ENCODE measurements at places on chromosomes 1 and 21.

- DNase-seq = no peak
These were observed at the start of gene C8B for GRCh38 chr1:56965916-56966697. TSS of gene C8B (minus strand) at chr1:56966015. CDS start at chr1:56965948, 67 bp downstream.

- DNase-seq = no peak
These were observed 326.1 kb downstream of the NCAM2 start for GRCh38 chr21:21324297-21324696.

DNA sequence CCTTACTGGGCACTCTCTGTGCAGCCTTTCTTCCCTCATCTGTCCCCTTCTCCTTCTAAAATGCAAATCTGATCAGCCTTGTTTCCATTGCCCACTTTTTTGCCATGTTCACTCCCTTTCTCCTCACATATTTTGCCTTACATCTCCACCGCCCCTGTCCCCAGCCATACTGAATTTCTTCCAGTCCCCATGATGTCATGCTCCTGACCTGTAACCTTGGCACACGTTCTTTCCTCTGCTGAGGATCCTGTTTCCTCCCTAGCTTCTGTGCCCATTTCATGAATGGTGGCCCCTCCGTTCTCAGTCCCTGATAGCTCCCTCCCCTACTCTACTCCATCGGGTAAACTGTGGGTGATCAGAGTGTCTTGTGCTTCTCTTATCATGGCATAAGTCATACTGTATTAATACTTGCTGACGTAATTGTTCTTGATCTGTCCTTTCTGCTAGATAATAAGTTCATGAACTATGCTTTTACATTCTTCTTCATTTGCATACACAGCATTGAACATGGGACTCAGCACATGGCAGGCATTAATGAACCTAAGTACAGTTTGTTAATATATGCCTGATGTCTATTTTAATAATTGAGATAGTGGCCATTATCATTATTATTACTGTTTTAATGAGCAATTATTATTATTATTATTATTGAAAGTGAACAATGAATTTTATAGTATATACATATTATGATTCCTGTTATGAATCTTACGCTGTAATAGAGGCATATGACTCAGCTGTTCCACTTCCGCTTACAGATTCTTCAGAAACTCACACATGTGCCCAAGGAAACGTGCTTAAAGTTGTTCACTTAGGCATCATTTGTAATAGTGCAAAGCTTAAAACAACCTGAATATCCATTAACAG is 28.5 kb downstream of the MAP3K21 start:
- no peak for DNase-seq

DNA sequence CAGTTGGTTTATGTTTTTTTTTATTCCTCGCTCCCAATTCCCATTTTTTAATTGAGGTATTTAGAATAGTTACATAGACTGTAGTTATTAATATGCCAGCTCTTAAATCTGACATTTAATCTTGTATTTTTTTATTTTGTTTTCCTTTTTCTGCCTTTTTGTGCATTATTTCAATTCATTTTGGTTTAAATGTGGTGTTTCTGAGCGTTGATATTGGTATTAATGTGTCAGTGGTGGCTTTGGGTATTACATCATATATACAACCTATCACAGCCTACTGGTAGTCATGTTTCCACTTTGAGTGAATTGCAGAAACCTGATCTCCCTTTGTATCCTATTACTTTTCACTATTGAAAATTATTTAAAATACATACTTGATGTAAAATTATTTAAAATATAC is 1027.3 kb downstream of the KCNT2 start:
- no peak for DNase-seq

- DNase-seq = no peak
These were observed 3.2 kb downstream of the TBX15 start for GRCh38 chr1:118984722-118985639.

DNA sequence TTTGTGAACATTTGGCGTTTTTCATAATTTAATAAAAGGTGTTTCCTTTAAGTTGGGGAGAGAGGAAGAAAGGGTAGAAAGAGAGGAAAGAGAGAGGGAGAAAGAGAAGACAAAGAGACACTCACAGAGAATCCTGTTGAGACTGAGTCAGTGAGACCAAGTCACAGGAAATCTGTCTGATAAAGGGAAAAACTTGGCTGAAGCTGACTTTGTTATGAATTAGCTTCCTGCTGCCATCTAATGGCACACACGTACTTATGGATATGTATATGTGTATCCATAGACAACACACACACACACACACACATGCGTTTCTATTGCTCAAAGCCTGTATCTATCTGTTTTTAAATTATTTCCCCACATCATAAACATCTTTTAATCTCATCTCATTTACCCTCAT is 42.5 kb upstream of the DISC1 start:
- no peak for DNase-seq

GRCh38 chr1:62367005-62367557 is 47.8 kb upstream of the KANK4 start:
- DNase-seq = no peak

GRCh38 chr1:173269490-173270230 is 62.5 kb upstream of the TNFSF4 start:
- DNase-seq = no peak

DNA sequence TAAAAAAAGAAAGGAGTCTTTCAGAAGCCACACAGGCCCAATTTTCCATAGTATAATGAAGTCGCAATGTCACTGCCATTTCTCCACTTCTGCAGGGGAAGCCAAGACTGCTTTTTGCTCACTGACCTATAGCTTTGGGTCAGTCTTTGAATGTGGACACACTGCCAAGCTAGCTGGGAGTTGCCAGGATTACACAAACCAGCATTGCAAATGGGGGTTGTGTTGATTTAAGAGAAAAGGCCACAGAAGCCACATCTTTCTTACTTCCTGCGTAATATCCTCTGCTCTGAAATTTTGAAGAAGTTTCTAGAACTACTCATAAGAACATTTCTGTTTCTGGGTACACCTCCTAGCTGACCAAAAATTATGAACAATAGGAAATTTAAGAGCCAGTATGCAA is 45.8 kb upstream of the SAMSN1 start:
- DNase-seq = no peak

DNA sequence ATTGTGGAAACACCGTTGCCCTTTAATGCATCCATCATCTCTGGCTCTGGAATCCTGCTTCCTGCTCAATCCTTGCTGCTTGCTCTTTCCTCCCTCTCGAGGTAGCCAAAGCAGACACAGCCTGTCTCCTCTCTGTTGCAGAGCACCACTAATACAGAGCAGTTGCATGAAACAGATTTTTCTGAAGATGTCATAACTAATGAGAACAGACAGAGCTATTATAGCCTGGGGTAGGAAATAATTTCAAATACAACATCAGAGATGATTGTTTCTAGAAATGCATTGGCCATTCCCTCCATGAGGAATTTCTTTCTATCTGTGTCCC is 23.3 kb upstream of the ACBD6 start:
- DNase-seq = no peak

- no peak for DNase-seq
These were observed 36.2 kb upstream of the LRIG2 start for GRCh38 chr1:113036639-113037321.

DNA sequence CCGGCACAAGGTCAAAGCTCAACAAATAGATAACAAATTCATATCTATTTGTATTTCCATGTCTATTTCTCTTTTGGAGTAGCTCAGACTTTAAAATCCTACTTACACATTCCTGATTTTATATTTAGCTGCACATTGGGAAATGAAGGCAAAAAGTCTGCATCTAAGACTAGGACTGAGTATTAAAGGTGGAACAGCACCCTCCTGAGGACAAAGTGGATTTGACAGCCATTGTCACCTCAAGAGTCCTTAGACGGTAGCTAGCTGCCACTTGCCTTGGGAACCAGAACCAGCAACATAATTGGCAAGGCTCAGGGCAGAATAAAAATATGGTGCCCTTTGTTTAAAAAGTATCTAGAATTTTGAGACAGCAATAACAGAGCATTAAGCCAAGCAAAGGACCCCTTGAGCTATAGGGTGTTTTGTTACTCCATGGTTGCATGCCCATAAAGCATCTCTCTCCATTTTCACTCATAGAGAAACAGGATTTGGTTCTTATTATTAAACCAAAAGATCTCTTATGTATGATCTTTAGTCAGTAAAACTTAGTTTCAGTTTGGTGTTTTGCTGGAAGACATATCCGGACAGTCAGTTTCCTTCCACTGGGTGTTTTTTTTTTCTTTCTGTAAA is 30.0 kb upstream of the SGIP1 start:
- DNase-seq = no peak

DNA sequence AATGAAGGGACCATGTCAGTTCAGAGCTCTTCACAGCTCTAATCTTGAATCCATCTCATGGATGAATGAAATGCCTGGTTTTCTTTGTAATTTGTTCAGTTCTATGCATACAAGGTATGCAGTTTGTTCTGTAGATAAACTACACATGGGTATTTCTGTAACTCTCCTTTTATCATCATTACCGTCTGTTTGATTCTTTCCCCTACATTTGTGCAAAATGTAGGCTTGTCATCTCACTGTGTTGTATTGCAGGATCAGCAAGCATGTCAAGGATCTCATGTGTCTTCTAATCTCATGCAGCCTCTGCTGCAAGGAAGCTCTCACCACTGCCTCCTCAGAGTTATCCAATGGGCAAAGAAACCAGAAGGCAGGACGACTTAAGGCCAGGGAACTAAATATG is 79.3 kb downstream of the OLFML2B start:
- DNase-seq = no peak

DNA sequence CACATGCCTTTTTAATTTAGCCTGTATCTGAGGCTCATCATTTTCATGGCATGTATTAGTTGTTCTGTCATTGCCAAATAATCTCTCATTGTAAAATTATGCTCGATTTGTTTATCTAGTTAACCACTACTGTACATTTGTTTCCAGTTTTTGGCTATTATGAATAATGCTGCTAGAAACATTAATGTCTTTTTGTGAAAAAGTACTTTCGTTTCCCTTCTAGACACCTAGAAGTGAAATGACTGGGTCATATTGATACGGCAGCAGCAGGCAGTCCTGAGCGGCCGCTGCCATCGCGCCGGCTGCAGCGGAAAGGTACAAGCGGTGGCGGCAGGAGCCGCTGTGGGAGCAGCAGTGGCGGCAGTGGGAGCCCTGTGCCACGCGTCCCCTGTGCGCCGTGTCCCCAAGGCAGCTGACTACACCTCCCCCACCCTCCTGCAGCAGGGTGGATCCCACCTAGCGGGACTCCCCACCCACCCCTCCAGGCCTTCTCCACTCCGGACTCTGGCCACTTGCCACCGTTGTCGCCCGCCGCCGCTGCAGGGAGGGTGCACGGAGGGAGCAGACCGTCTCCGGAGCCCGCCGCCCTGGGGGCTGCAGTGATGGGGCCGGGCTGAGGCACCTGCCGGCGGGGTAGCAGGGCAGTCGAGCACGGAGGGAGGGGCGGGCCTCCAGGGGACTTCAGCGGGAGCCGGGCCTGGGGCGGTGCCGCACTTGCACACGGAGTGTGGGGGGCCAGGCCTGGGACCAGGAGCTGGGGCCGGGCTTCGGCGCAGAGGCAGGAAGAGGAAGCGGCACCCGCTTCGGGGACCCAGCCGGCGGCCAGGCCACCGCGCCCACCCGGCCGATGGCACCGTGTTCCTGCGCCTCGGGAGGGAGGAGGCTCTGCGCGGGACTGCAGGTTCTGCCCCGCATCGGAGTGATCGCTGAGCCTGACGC is 66.8 kb upstream of the RGS7 start:
- no peak for DNase-seq

DNA sequence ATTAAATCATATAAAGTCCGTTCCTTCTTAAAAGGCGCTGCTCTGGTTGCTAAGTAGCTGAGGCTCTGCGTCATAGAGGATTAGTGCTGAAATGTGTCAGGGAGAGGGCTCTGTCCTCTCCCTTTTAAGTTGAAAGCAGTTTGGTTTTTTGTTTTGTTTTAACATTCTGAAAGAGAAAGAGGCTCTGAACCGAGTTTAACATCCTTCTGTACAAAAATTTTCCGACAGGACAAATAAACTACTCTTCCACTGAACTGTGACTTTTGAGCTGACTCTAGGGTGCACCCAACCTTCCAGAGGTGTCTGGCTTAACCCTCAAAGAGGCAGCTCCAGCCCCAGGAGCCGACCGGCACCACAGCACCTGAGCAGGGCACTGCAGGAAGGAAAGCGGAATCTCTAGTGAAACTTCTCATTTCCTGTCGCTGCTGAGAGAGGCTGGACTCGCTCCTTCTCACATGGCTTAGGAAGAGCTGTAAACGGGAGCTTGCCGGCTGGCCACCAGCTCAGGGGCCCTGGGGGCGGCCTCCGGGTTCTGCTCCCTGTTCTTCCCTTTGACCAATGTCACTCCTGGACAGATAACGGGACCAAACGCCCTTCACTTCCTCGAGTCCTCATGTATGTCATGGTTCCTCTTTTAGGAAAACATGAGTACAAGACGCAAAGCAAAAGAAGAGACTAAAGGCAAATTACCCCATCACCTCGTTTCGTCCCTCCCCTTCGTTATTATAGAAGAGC is 1.2 kb downstream of the VAV3 start:
- DNase-seq = peak; percentile 43

GRCh38 chr1:151825751-151826660 is 5.6 kb downstream of the RORC start:
- DNase-seq = peak; percentile 60

- no peak for DNase-seq
These were observed 5.6 kb upstream of the ADAMTSL4 start for GRCh38 chr1:150543500-150544143.

- no peak for DNase-seq
These were observed 290.2 kb downstream of the KIF26B start for GRCh38 chr1:245444945-245445344.

DNA sequence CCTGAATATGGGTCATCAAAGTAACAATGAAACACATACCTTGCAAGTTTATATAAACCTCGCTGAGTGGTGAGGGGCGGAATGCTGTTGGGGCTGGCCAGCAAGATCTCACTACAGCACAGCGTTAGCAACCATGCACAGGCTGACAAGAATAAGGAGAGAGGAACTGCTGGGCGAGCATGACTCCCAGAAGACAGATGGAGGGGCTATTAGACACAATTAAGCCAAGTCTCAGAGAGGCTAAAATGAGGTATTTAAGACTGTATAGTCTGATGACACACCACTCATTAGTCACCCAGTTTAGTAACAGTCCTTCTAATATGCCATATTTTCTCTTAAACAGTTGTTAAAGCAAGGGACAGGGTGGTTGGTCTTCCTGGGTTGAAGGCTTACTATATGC is 340.2 kb upstream of the NR5A2 start:
- DNase-seq = no peak

GRCh38 chr1:83901547-83902155 is 97.3 kb downstream of the TTLL7 start:
- no peak for DNase-seq

DNA sequence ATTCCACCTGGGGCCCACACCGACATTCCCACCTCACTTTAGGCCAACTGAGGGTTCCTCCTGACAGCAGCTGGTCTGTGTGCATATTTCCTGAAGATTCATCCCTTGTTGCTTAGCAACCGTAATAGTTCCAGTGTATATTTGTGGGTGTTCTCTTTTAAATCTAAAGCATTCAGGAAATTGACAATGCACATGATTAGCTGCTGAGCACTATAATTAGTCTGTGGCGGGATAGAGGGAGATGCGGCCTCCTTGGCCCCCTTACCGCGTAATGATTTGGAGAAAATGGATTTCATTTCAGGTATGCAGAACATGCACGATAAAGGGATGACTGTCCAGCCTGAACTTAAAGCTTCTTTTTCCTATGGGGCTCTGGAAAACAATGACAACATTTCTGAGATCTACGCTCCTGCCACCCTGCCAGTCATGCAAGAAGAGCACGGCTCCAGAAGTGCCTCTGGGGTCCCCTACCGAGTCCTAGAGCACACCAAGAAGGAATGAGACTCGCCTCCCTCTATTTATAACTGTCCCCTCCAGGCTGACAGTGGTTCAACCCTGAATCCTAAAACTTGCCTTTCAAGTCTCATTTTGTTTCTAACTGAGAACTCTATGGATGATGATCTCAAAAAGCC is 33.8 kb upstream of the RCAN3 start:
- DNase-seq = no peak
